ENCODE measurements at places on chromosomes 4 and X. TPM values are rescaled to one million over a fixed set of nuclear protein-coding genes. Genes with fewer than 3 reads are reported as not detected.

SH3BGRL gene
- total RNA-seq, result 25.7 TPM

WDR17 gene
- total RNA-seq, result 0.19 TPM

NHSL2 gene
- 12.8 TPM for total RNA-seq

NKX6-1 gene
- not detected for total RNA-seq

MID1 gene
- 11.5 TPM for total RNA-seq

FGB gene
- not detected for total RNA-seq

HSFX2 gene
- 0.16 TPM for total RNA-seq

HERC6 gene
- 6.0 TPM for total RNA-seq

MSX1 gene
- 7.9 TPM for total RNA-seq

GIMD1 gene
- total RNA-seq, result not detected

PAGE5 gene
- not detected for total RNA-seq

CYP2U1 gene
- total RNA-seq, result 3.4 TPM

STK32B gene
- total RNA-seq, result 29.6 TPM

CCDC120 gene
- 1.7 TPM for total RNA-seq

MAGEC2 gene
- not detected for total RNA-seq

IL21 gene
- not detected for total RNA-seq

GAGE2A gene
- not detected for total RNA-seq

RAB41 gene
- total RNA-seq, result not detected

PASD1 gene
- total RNA-seq, result not detected

MID2 gene
- 138 TPM for total RNA-seq

GEMIN8 gene
- 16.0 TPM for total RNA-seq
